COLO829 (cell line): ENCODE measurements at places on chromosomes 4 and X.

- DNase-seq: no peak
Measured at GRCh38 chrX:42459735-42460134, 318.2 kb downstream of the PPP1R2C start.

- DNase-seq: no peak
Measured at GRCh38 chr4:26935397-26935796, 74.8 kb downstream of the STIM2 start.

DNA sequence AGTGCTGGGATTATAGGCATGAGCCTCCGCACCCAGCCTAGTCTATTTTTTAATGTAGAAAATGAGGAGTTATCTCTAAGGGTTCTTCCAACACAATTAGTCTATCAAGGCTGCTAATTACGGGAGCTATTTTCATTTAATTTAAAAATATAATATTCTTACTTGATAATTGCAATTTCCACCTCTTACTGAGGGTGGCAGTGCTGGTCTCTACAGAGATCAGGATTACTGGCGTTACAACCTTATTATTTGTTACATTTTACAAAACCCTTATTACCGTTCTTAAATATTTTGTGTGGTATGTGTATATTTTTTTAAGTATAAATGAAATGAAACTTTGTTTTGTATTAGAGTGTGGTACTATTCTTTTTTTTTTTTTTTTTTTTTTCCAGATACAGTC lies 17.6 kb upstream of the GK start:
- DNase-seq: peak; percentile 13

DNA sequence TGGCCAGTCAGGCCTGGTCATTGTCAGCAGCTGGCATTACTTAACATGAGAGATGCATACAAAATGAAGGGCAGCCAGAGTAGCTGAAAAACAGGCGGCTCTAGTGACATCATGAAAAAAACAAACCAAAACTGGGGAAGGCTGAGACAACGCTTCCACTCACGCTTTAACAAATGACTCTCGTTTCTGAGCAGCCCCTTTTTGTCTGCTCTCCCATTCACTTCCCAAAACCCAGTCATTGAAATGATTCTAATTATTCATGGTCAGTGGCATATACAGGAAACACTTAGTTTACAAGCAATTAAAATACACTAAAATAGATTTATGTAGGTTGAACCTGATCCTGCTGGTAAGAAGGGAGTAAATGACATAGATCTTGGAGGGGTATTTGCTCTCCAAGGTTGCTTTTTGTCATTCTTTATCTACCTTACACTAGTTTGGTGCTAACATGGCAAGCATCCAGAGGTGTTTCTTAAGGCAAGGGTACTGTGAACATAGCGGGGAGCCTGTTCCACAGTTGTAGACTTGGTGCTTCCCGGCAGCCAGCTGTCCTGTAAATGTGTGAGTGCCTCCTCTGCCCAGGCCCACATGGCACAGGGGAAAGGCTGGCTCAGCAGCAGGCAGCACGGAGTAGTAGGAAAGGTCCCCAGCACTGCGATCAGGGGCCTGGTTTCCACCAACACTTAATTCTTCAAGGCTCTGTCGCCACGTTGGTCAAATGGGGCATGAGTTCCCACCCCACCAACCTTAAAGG lies 61.2 kb upstream of the CITED1 start:
- DNase-seq: no peak

DNA sequence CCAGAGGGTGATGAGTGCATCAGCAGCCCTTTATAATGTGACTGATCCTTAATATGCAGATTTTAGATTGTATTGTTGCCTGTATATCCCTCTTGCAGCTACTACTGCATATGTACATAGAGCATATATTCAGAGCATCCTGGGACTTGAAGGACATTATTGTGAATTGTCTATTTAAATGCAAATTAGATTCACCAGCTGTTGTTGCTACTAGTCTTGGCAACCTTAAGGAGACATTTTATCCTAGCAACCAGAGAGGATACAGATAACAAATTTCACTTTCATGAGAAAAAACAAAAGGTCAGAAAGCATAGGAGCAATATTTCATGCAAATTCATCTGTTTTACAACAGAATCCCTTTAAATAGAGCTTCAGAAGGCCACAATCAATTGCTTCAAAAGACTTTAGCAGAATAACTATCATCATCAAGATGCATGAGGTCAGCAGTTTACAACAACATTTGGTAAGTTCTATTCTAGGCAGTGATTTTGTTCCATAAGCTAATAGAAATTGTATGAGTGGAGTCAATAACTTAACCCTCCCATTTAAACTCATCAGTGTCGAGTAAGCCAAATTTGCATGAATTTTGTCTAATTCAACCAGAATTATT lies 148.6 kb downstream of the GC start:
- no peak for DNase-seq

- no peak for DNase-seq
Measured at GRCh38 chrX:13007519-13008188, 32.7 kb downstream of the TMSB4X start.

DNA sequence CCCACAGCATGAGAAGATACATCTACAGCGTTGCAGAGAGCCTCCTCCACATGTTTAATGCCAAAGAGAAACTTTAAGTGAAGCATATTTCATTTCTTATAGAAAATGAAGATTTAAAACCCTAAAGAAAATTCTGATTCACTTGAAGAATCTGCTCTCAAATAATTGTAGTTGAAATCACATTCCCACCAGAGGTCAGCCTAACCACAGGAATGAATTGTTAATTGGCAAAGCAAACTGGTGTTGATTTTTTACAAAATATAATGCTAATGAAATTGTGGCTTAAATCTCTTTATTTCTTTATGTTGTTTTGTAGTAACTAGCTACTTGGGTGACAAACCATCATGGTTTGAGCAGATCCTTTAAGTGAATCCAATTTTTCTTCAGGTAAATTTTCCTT lies 31.1 kb upstream of the WDR17 start:
- DNase-seq: no peak

DNA sequence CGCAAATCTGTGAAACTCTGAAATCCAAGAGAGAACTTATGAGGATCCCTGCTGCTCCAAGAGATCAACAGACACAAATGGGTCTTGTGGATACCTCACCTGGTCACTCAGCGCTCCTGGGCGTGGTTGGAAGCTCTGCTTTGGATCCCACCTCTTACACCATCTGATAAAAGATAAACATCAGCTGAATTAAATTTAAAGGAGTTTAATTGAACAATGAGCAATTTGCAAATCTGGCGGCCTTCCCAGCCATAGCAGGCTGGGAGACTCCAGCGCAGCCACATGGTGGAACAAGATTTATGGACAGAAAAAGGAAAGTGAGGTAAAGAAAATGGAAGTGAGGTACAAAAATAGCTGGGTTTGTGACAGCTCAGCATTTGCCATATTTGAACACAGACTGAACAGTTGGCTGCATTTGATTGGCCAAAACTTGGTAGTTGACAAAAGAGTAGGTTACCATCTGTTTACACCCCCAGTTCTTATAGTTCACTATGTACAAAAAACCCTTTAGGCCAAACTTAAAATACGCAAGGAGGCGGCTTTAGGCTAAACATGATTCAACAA lies 437.3 kb upstream of the NDST3 start:
- no peak for DNase-seq

DNA sequence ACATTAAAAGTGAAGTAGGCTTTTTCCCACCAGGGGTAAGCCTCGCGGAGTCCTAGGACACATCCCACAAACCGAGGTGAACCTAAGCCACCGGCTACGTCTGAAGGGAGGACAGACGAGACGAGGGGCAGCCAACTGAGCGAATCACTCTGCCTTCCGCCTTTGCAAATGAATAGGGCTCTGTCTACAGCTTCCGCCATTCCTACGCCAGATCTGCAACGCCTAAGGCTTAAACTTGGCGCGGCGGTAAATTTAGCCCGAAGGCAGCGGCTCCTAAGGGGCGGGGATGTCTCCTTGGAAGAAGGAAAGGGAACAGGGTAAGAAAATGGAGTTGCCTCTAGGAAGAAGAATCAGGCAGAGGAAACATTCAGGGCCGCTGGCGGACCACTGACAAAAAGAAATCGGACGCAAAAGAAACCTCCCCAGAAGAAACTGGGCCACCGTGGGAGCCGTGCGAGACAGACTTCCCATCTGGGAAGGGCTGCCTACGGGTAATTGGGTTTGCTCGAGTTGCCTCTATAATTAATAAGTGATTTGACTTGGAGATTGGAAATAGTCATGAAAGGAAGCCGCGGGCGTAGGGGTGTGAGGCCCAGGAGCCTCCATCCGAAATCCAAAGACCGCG lies 90.5 kb downstream of the BCOR start:
- DNase-seq: no peak

- no peak for DNase-seq
Measured at GRCh38 chr4:84614891-84615290, 32.0 kb downstream of the CDS1 start.

- DNase-seq: no peak
Measured at GRCh38 chr4:22875587-22876257, 183.0 kb downstream of the GBA3 start.

DNA sequence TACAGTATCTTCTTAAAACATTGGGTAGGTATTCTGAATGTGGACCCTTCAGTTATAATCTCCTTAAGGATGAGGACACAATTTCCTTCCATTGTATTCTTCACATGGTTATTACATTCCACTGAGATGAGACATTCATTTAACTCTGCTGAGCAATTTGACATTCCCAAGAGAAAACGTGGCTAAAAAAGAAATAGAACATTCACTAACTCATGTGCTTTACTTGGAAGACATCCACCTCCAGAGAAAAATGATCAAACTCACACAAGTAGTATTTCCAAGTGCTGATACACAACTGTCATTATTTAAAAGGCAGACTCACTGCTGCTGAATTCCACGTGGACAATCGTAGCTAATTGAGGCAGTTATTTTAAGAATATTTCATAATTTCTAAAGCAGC lies 227.9 kb upstream of the ANKRD50 start:
- DNase-seq: peak; percentile 81

DNA sequence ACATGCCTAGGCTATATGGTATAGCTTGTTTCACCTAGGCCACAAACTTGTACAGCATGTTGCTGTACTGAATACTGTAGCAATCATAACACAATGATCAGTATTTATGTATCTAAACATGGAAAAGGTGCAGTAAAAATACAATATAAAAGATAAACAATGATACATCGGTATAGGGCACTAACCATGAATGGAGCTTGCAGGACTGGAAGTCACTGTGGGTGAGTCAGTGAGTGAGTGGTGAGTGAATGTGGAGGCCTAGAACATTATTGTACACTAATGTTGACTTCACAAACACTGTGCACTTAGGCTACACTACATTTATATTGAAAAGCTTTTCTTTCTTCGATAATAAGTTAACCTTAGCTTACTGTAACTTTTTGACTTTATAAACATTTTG lies 45.6 kb upstream of the ANK2 start:
- no peak for DNase-seq

DNA sequence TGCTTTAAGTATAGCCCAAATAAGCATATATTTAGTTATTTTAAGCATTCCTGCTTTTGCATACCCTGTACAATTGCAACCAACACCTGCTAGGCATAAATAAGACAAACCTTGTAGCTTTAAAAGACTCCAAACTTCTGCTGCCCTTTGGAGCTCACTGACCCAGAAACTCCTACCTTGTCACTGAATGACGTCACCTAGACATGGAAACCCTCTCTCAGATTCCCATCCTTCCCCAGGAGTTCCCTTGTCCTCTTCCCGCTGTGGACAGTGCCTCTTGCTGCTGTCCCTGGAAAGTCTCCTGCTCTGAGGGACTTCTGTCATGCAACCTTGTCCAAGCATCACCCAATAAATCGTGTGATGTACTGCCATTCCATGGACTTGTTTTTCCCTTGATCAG lies 507.2 kb downstream of the GRXCR1 start:
- DNase-seq: no peak

GRCh38 chr4:53455766-53456165 lies 78.3 kb downstream of the FIP1L1 start:
- no peak for DNase-seq

GRCh38 chrX:132957211-132958090 lies 978 bp downstream of the HS6ST2 start:
- DNase-seq: no peak

GRCh38 chr4:107155366-107155765 lies 119.3 kb upstream of the DKK2 start:
- peak; percentile 63 for DNase-seq

GRCh38 chr4:137597752-137598430 lies 65.6 kb upstream of the PCDH18 start:
- no peak for DNase-seq

GRCh38 chr4:39502019-39502663 lies 25.1 kb downstream of the UGDH start:
- DNase-seq: no peak

- no peak for DNase-seq
Measured at GRCh38 chr4:26160591-26160990, 160.2 kb upstream of the RBPJ start.

DNA sequence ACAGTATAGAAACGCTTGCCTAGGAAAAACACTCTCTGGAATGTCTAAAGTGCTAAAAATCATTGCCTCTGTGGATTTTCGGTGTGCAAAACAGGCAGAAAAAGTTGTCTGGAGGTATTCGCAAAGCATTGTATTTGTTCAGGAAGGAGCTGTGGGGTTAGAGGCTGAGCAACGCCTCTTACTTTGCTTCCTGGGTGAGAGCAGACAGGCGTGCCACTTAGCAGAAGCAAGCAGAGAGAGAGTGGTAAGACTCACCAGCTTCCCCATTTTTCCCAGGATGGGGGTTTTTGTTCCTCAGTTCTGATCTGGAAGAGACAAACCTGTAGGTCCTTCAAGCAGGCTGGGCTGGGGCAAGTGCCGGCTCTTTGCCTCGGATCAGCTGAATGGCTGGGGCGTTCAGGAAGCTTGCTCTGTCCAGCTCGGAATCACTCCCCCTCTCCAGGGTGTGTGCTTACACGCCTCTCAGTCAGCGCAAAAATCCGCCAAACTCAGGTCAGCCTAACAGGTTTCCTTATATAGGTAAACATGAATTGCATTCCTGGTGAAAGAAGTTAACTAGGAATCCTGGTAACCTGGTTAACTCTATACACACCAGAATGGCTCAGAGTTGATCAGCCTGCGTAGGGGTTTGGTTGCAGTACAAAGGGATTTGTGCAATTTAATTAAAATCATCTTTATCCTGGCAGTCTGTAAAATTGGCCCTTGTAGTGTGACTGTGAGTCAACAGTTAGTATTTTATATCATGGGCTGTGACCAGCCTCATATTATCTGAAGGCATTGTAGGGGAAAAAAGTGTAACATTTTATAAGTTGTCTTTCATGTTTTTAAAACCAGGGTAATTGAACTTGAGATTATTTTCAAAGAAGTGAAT lies 213.1 kb upstream of the MID1 start:
- no peak for DNase-seq

DNA sequence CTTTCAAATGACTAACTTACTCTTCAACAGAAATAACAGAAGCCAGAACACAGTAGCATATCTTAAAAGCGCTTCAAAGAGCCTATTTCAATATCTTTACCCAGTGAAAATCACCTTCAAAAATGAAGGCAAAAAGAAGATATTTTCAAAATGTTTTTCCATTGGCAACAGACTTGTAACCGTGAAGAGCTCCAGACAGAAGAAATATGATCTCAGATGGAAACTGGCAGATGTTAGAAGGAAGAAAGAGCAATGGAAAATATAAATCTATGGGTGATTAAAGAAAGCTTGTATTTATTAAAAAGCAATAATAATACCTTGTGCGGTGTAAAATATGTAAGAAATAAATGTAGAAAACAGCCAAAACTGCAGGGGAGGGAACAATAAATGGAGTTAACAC lies 35.7 kb downstream of the PRKG2 start:
- DNase-seq: no peak

- no peak for DNase-seq
Measured at GRCh38 chr4:71867598-71867997, 83.7 kb upstream of the GC start.
